Stimulated activated CD4-positive, alpha-beta T cell treated with anti-CD3 and anti-CD28 coated beads, Interleukin-4, amount 100 ng/mL, for 4 hours (primary cell): ENCODE measurements at places on chromosomes 13 and 19.
A peak's percentile ranks its signal among the peaks of the same experiment; 100 is the strongest.

DNA sequence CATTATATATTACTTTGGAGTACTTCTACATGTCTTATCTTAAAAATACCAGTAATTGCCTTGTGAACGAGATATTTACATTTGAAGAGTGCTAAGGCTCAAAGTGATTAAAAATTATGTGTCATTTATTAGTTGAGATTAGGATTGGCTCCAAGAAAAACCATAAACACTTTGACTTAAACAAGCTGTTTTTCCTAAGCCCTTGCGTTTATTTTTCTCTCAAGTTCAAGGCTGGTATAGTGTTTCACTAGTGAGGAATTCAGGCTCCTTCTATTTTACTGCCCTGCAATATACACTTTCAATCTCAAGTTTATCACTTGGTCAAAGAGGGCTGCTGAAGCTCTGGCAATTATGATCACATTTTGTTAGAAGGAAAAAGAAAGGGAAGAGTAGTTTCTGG lies 49.9 kb downstream of the UFM1 start:
- no peak for DNase-seq

- no peak for DNase-seq
Observed at GRCh38 chr13:20127262-20127561, 33.6 kb downstream of the GJA3 start.

- no peak for DNase-seq
Observed at GRCh38 chr13:25111585-25111956, 15.6 kb downstream of the PABPC3 start.

DNA sequence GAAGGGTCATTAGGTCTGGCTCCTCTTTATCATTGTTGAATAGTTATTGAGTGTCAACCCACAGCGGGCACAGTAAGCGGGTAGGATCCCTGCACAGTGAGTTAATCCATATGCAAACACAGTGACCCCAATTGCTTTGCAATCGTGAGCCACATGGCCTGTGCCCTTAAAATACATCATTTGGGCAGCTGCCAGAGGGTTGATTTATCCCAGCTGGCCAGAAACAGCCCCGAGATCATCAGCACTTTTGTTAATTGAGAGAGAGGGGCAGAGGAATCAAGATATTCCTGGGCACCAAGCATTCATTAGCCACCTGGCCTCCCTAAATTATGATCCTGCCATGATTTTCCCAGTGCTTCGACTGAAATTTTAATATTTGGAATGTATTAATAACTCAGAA lies 9.8 kb upstream of the CNMD start:
- no peak for DNase-seq

DNA sequence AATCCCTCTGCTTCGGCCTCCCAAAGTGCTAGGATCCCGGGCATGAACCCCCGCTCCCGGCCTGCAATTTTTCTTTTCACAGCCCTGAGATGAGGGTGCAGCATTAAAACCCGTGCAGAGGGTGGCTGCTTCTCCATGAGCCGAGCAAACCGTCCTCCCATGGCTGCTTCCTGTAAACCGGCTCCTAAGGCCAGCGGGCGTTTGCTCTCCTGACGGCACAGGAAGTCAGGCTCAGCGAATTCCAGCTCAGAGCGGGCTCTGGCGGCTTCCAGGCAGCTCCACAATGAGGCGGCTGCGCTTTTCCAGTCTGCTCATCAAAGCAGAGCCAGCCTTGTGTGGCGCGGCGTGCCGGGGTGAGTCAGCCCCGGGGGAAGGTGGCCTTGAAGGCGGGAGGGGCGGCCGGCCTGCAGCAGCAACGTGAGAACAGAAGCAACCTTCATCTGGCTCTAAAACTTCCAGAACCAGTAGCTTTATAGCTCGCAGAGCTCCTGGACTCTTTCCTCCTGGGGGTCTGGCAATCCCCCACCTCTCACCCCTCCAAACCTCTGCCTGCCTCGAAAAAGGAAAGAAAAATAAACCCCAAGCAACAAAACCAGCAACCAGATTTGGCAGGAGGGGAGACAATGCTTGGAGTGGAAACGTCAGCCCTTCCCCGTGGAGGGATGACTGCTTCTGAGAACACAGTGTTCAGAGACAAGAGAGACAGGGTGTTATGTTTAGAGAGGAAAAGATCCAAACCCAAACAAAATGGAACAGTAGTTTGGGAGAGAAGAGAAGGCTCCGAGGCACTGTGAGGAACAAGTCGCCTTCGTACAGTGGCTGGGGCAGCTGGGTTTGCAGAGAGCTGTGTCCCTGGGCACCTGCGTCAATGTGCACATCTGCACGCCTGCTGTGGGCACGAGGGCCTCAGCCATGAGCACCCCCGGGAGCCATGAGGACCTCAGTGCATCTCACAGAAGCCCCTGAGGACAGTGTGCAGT lies 67.8 kb downstream of the GADD45B start:
- DNase-seq = peak; percentile 69

DNA sequence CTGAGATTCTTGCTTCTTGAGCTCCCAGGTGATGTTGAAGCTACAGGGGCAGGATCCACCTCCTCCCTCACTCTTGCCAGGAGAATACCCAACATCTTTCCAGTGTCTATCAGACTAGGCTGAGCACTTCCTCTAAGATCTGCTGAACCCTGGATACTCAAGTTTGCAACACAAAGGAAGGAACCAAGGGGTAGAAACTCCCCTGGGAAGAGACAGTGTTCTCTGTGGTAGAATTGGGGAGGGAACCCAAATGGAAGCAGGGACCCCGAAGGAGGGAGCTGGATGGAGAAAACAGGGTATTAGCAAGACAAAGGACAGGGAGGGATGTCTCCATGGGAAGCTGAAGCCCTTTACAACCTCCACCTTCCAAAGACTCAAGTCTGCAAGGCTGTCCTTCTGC lies 117.6 kb downstream of the DNAJC15 start:
- DNase-seq = no peak

GRCh38 chr19:47275791-47276461 lies 1.2 kb downstream of the INAFM1 start:
- DNase-seq = no peak

DNA sequence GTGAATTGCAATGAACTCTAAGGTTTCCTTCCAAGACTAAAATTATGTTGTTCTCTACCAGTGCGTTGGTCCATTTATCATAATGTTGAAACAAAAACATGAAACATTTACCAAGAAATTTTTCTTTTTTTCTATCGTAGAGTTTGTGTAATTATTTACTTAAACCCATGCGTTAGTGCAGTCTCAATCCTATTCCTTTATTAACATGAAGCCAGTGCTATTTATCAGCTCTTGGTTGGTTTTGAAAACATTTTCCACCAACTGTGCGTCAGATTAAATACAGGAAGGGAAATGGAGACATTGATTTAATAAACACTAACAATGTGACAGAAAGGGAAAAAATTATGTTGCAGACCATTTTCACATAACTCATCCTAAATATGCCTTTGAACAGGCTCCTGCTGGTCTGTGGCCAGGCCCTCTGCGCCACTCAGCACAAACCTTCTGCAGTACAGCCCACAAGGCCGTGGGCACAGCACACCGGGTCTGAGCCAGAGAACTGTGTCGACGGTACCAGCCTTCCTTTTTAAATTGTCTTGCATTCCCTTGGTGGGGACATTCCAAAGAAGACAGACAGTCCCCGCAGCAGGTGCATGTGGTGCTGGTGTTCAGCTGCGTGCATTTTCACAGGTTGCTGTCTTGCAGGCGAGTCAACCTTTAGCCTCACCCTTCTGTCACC lies 135.8 kb downstream of the SHISA2 start:
- DNase-seq = no peak

DNA sequence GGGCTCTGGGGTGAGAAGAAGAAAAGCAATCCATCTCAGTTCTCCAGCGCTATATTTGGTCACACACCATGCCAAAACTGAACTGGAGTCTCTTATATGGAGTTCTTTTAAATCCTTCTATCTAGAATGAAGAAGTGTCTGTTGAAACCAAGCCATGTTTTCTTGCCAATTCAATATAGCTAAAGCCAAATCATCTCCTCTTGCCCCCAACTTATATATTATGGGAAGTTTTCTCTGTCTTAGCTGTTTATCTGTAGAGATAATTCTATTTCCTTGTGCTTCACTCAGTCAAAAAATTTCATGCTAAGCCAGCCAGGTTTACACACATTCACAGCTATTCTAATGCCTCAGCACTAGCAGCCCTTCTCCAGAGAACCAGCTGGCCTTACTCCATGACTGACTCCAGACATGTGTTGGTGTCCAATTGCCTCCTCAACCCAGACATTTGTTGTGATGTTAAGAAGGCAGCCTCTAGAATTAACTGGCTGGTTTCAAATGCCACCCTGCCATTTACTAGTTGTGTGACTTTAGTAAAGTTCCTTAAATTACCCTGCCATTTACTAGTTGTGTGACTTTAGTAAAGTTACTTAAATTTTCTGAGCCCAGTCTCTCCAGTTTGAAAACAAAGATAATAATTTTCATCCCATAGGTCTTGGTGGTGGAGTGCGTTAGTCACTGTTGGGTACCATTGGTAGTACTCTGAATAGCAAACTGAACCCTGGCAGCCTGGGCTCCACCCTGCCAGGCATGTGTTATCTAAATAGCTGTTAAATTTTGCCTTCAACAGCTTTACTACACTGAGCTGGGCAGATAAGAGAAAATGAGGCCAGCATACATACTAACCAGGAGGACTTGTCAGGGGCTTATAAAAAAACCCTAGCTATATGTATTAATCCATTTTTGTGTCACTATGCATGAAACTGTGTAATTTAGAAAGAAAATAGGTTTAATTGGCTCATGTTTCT lies 525.1 kb downstream of the LMO7 start:
- no peak for DNase-seq
